Skin of body (tissue), 3 donors: ENCODE measurements at places on chromosomes 1 and 21. TPM values are rescaled to one million over a fixed set of nuclear protein-coding genes. Genes with fewer than 3 reads are reported as not detected.

- DNase-seq = no peak
These were observed 56.6 kb downstream of the MAB21L3 start for GRCh38 chr1:116167625-116168276.

GRCh38 chr1:85894651-85895050 is 186.4 kb upstream of the ZNHIT6 start:
- peak; percentile 20 for DNase-seq

The ERG gene
- total RNA-seq = 11.9 TPM

DNA sequence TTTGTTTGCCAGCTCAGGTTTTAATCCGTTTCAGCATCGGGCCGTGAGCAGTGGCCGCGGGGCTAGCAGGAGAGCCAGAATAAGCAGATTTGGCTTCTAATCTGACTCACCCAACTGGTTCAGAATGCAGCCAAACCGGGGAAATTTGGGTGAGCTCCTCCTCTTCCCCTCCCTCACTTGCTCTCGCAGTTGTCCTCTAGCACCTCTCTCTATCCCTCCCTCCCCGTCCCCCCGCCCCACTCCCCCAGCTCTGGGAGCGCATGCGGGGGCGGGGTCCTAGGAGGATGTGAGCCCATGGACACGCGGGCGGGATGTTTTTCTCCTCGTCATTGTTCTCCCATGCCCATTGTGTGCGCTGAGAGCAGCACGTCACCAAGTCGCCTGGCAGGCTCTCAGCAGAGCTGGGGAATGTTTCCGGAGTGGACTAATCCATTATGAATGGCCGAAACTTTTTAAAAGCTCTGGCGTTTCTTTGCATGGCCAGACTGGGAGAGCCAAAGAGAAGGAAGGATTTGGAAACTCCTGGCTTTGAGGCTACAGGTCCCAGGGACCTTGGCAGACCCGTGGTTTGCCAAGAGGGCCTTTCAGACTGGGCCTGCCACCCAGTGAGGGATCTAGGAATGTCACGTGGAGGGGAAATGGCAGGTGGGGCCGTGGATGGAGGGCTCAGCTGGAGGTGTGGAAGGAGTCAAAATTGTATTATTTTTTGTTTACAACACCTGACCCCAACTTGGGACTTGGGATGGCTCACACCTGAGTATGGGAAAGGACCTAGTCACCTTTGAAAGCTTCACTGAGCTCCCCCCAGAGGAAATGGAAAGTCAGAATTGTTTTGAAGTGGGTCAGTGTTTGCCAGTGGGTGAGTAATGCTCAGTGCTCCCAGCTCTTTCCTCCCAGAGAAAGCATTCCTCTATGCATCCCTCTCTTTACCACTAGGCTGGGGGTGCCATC is 39.2 kb downstream of the CDK18 start:
- DNase-seq = no peak

- DNase-seq = no peak
These were observed 310.0 kb downstream of the PBX1 start for GRCh38 chr1:164868990-164869389.

DNA sequence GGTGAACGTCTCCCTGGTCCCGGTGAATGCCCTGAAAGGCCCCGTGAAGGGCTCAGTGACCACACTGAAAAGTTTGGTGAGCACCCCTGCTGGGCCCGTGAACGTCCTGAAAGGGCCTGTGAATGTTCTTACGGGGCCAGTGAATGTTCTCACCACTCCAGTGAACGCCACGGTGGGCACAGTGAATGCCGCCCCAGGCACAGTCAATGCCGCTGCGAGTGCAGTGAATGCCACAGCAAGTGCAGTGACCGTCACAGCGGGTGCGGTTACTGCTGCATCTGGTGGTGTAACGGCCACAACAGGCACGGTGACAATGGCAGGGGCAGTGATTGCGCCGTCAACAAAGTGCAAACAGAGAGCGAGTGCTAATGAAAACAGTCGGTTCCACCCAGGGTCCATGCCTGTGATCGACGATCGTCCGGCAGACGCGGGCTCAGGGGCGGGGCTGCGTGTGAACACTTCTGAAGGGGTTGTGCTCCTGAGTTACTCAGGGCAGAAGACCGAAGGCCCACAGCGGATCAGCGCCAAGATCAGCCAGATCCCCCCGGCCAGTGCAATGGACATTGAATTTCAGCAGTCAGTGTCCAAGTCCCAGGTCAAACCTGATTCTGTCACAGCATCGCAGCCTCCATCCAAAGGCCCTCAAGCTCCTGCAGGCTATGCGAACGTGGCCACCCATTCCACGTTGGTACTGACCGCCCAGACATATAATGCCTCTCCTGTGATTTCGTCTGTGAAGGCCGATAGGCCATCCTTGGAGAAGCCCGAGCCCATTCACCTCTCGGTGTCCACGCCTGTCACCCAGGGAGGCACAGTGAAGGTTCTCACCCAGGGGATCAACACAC is 41.5 kb downstream of the ZBTB17 start:
- no peak for DNase-seq

GRCh38 chr1:187517546-187517945 is 688.8 kb downstream of the PLA2G4A start:
- no peak for DNase-seq

GRCh38 chr1:167171286-167171929 is 49.3 kb upstream of the POU2F1 start:
- DNase-seq = no peak

The LEMD1 gene
- total RNA-seq = not detected

DNA sequence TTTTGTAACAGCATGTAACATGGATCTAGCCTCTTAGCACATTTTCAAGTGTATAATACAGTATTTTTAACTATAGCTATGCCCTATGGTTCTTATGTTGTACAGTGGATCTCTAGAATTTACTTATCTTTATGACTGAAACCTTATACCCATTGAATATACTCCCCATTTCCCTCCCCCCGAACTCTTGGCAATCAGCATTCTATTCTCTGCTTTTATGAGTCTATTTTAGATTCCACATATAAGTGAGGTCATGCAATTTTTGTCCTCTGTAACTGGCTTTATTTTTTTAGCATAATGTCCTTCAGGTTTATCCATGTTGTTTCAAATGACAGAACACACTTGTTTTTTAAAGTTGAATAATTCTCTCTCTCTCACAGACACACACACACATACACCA is 3.1 kb upstream of the GBP6 start:
- DNase-seq = no peak

DNA sequence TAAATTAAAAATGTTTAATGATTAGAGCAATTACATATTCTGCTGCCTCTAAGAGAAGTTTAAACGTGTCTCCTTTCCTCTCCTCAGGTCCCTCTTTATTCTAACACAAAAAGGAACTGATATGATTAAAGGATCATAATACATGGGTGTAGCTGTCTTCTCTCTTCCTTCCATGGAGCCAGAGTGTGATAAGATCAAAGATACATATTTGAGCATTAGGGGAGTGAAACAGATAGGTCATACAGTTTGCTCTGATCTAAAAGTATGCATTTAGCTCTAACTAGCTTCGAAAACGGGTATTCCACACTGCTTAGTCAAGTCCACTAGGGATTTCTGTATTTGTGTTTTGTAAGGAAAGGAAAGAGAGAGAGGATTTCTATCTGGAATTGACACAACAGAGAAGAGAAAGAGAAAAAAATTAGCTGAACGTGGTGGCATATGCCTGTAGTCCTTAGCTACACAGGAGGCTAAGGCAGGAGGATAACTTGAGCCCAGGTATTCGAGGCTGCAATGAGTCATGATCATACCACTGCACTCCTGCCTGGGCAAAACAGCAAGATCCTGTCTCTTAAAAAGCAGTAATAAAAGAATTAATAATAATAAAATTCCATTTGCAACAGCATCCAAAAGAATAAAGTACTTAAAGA is 63.1 kb downstream of the CDC42BPA start:
- DNase-seq = no peak

GRCh38 chr1:90176530-90176929 is 181.6 kb downstream of the ZNF326 start:
- DNase-seq = no peak

- peak; percentile 64 for DNase-seq
These were observed 39.5 kb upstream of the UBE2U start for GRCh38 chr1:64163970-64164369.

The TNFRSF8 gene
- 0.10 TPM for total RNA-seq

The PROK1 gene
- total RNA-seq = not detected

DNA sequence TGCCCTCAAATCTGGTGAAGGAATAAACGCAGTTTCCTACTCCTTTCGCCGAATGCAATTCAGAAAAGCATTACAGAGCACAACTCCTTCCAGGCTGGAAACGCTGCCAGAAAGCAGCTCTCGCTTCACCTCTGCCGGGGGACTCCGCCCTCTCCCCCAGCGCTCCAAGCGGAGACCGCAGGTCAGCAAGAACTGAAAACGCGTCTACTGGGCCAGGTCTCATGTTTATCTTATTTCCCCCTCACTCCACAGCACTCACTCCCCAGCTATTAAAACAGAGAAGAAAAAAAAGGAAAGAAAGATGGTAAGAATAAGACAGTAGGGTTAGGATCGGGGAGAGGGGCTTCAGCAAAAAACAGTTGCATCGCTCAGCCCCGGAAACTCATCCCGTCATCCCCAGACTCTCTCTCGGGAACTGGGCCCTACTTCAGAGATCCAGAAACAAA is 833 bp upstream of the RCOR3 start:
- DNase-seq = peak; percentile 69

DNA sequence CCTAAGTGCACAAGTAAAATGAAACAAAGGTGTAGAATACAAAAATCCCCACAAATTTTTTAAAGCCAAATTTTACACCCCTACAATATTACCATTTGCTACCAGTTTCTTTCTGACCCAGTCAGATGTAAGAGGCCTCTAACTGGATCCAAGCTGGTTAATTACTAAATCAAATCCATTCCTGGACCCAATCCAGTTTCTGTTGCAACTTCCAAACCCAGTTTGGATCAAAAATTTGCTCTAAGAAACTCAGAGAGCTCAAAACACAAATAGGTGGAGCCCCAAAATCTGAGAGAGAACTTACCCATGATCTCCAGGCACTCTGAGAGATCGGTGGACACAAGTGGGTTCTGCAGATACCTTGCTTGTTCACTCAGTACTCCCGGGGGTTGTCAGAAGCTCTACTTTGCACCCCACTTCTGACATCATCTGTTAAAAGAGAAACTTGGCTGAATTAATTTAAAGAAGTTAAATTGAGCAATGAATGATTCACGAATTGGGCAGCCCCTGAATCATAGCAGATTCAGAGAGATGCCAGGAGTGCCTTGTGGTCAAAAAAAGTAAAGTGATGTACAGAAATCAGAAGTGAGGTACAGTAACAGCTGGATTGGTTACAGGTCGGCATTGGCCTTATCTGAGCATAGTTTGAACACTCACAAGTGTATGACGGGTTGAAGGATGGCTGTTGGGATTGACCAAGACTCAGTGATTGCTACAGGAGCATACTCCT is 448.0 kb downstream of the KCNT2 start:
- no peak for DNase-seq

GRCh38 chr1:175935566-175936115 is 192.2 kb upstream of the TNR start:
- DNase-seq = no peak

DNA sequence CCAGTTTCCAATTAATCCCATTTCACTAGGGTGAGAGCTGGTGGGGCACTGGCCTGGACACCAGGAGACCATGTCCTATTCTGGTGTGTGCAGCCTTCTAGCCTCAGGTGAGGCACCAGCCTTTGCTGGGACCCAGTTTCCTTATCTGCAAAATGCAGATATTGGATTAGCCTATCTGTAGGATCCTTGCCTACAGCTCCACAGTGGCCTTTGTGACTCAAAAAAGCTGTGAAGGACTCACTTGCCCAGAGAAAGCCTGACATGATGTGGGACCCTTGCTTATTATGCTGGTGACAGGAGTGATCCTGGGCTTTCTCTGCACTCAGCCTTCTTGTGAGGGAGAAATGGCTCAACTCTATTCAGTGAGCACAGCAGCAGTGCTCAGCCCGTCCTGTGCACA is 32.3 kb downstream of the TENT5C start:
- no peak for DNase-seq

- DNase-seq = no peak
These were observed 23.6 kb downstream of the HTR6 start for GRCh38 chr1:19688041-19688842.

The S100A6 gene
- 161 TPM for total RNA-seq

DNA sequence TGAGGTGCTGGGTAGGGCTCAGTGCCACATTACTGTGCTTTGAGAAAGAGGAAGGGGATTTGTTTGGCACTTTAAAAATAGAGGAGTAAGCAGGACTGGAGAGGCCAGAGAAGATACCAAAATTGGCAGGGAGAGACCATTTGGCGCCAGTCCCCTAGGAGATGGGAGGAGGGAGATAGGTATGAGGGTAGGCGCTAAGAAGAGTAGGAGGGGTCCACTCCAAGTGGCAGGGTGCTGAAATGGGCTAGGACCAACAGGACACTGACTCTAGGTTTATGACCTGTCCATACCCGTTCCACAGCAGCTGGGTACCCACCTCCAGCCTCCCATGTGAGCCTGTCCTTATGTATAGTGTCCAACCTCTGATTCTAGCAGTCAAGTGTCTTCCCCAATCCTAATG is 1.0 kb upstream of the CRTC2 start:
- DNase-seq = no peak

The NPL gene
- 48.0 TPM for total RNA-seq

DNA sequence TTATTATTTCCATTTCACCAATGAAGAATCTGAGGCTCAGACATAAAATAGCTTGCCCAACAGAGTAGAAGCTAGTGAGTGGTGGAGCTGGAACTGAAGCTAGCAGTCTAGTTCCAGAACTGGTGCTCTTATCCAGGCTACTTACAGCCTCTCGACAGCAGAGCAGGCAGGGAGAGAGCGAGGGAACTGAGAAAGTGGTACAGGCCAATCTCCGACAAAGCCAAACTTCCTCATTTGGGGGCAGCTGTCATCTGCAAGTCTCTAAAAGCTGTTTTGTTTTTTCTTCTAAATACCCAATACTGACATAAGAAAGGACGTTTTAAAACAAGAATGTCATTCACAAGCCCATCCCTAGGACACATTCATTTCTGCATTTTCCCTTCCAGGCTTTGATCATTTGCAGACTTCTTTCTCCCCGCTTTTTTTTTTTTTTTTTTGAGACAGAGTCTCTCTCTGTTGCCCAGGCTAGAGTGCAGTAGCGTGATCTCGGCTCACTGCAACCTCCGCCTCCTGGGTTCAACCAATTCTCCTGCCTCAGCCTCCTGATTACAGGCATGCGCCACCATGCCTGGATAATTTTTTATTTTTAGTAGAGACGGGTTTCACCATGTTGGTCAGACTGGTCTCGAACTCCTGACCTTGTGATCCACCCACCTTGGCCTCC is 20.0 kb downstream of the YIPF1 start:
- DNase-seq = no peak

The FAM110D gene
- 0.30 TPM for total RNA-seq

The SOX13 gene
- 8.6 TPM for total RNA-seq

DNA sequence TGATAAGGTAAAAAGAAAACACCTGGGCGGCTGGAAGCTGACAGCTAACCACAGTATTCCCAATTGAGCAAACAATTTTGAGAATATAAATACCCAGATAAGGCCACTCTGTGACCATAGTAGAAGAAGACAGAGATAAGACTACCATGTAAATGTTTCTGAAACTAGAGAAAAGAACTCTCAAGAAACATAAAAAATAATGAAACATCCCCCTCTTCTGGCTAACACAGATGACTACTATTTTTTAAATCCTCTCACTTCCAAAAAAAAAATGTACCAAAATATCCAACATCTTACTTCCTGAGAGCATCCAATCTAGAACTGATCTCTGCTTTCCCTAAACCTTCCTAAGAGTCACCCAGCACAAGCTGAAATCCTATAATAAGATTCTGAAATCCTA is 125.9 kb downstream of the HFM1 start:
- peak; percentile 29 for DNase-seq
